ENCODE measurements at places on chromosomes 12 and 14. TPM values are rescaled to one million over a fixed set of nuclear protein-coding genes. Genes with fewer than 3 reads are reported as not detected.

Gene FOXM1
- 147 TPM for total RNA-seq

Gene DLK1
- 4.4 TPM for total RNA-seq

GRCh38 chr14:81066672-81067071 lies 111.3 kb downstream of the TSHR start:
- DNase-seq = no peak

DNA sequence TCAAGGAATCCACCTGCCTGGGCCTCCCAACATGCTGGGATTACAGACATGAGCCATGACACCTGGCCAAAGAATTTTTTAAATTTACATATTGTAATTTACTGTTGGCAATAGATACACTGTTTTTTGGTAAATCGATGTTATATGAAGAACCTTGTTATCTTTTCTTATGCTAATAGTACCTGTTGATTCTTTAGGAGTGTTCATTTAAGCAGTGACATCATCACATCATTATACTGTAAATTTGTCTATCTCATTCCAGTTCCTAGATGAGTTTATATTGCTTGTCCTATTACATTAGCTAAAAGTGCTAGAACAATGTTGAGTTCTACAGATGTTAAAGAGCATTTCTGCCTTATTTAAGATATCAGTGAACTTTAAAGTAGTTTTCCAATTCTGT lies 13.0 kb upstream of the TAS2R30 start:
- no peak for DNase-seq

GRCh38 chr14:45679853-45680252 lies 426.9 kb upstream of the MIS18BP1 start:
- DNase-seq = no peak

Gene OR11H6
- not detected for total RNA-seq

Gene YARS2
- 30.0 TPM for total RNA-seq

DNA sequence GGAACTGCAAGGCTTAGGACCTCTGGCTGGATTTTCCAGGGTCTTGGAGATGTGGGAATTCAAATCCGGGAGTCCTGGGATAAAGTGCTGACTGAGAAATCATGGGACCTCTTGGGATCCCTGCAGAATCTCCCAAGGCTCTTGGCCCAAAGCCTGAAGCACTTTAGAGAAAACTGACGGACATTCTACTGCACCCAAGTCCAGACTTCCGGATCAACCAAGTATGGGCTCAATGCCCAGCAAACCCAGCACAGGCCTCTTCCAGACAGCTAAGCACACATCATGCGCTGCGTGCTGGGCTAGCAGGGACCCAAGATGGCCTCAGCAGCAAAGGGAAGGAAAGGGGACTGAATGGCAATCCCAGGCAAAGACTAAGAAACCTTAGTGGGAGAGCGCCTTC lies 85.0 kb downstream of the ACTN1 start:
- no peak for DNase-seq
